ENCODE measurements at places on chromosomes 6 and 20. TPM values are rescaled to one million over a fixed set of nuclear protein-coding genes. Genes with fewer than 3 reads are reported as not detected.

COL21A1 gene
- total RNA-seq, result 53.7 TPM

CDKN1A gene
- 311 TPM for total RNA-seq

XKR7 gene
- not detected for total RNA-seq

SNAI1 gene
- 13.0 TPM for total RNA-seq

SIRPB1 gene
- total RNA-seq, result 8.5 TPM

LY6G5C gene
- not detected for total RNA-seq

SPEF1 gene
- total RNA-seq, result 0.27 TPM

GRCh38 chr6:90993770-90994169, 406.9 kb upstream of the MAP3K7 start:
- DNase-seq, result no peak

- DNase-seq, result no peak
Measured at GRCh38 chr6:23011615-23012014, 442.2 kb downstream of the HDGFL1 start.

DNA sequence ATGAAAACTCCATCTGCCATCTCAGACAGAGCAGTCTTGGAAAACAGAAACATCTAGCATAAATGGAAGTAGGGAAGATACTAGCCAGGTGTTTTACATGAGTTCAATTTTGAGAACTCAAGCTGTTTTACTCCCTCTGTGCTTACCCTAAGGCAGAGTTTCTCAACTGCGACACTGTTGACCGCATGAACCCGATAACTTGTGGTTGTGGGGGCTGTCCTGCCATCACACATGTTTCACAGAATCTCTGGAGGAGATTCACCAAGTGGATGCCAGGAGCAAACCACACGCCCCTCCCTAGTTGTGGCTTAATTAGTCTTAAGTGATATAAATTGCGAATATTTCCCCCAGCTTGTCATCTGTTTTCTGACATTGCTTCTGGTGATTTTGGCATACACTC, 2.3 kb upstream of the SERPINB6 start:
- DNase-seq, result no peak

GRCh38 chr20:43923322-43923721, 8.7 kb downstream of the TOX2 start:
- no peak for DNase-seq

- DNase-seq, result no peak
Measured at GRCh38 chr6:145209272-145209671, 526.0 kb downstream of the EPM2A start.

GRCh38 chr6:14126191-14126590, 8.6 kb downstream of the CD83 start:
- no peak for DNase-seq

GRCh38 chr20:32623667-32624157, 38.6 kb upstream of the NOL4L start:
- DNase-seq, result no peak

GRCh38 chr6:153618371-153619322, 420.4 kb upstream of the OPRM1 start:
- no peak for DNase-seq

- no peak for DNase-seq
Measured at GRCh38 chr6:166419286-166419685, 36.5 kb upstream of the MPC1 start.
